NCI-H1694 (cell line): ENCODE measurements at places on chromosomes 3 and 15.

GRCh38 chr3:164533275-164533674 is 545.0 kb downstream of the SI start:
- DNase-seq = no peak

DNA sequence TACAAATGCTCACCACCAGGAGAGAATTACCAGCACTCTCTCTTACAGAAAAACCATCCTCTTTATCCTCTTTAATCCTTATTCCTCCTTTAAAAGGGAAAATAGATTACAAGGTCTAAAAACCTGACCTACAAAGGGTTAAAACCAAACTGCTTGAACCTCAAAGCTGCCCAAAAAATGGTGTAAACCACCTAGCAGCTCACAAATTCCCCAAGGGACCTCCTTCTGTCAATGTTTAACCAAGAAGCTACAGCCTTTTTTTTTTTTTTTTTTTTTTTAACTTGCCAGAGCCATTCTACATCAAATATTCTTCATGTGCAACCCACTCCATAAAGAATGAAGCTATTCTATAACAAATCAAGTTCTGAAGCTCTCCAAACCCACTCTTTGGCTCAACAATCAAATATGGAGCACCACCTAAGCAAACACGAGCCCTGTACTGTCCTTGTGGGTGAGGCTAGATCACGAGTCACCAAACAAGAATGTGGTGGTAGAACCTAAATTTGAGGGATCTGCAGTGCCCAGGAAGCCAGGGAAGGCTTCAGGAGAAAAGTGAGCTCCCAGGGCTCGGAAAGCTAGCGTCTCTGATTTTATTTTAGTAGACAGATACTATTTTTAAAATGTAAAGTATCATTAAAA is 20.1 kb downstream of the OSBPL10 start:
- DNase-seq = peak; percentile 23

DNA sequence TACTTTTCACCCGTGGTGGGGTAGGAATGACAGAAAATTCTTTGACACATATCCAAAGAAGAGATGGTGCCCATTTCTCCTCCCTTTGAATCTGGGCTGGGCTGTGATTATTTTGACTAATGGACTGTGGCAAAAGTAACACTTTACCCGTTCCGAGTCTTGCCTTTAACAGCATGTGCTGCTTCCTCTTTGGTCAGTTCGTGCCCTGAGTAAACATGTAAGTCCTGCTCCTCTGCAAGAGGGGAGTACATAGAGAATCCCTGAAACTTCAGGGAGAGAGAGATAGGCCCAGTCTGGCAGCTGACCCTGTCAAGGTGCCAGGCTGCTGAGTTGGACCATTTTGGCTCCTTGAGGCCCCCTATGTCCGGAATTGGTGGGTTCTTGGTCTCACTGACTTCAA is 243.1 kb downstream of the EPHB1 start:
- no peak for DNase-seq

DNA sequence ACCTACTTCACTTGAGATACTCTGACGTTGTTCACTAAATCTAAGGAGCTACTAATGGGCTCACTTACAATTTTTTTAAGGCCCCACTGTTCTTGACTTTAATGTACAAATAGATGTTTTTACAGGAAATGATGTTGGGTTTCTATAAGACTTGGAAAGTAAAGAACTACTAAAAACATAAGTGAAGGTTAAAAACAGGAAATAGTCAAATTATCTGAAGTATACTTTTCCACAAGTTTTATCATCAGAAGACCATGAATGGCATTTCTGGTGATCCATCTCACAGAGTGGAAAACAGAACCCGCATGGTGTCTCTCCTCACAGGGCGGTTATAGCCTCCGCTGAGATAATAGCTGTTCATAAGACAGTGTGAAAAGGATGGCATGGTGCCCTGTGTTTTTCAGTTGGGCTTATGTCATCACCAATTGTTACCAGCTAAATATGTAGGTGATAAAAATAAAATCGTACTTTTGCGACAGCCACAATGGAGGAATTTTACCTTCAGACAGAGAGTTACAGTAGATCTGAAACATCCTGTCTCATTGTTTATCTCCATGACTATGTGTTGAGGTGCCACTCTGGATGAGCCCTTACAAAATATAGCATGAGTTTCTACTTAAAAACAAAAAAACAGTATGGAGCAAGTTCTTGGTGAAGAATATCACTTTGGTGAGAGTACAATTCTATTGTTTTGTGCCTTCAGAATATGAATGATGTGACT is 462.4 kb downstream of the RAP2B start:
- DNase-seq = no peak

- DNase-seq = no peak
Measured at GRCh38 chr3:143633816-143634215, 214.5 kb downstream of the SLC9A9 start.

- DNase-seq = no peak
Measured at GRCh38 chr15:80151148-80151547, 1.7 kb upstream of the FAH start.

- DNase-seq = no peak
Measured at GRCh38 chr3:10145685-10146084, 4.1 kb downstream of the VHL start.

GRCh38 chr15:49619226-49619625 is 1.4 kb downstream of the FAM227B start:
- no peak for DNase-seq

DNA sequence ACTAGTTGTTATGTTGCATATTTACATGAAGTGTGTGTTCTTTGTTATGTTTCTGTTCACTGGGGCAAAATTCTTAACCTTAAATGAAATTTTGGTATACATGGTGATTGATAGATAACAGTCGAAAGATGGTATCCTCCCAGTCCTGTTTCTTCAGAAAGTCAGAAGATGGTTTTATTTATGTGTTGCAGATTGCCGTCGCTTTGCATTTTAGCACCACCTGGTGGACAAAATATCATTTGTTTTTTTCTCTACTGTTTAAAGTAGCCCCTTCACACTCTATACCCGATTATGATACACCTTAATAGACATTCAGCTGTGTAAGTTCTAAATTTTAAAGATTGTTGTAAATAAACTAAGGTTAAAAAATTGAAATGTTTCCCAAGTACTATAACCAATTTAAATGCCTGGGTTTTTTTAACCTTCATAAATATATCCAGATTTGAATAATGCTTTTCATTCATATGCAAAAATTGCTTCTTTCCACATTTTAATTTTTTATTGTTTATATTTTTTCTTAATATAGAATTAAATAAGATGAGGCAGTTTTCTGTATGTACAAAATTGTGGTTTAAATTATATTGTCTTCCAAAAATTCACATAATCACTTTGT is 152.2 kb downstream of the ALCAM start:
- DNase-seq = peak; percentile 63
